ENCODE measurements at places on chromosomes 6 and 20.

DNA sequence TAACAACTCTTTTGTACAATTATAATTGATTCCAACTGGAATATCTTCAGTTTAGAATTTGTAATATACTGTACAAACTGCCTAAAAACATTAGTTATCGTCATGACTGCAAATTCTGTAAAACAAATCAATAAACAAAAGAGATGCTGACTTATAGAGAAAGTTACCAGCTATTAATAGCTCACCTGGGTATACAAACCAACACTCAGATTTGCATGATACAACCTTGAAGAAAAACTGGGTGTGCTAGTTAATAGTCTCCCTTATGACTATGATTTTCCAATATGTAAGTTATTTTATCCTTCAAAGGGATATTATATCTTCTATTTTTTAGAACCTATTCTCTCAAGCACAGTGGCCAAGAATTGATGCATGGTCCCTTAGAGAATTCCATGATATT lies 698.5 kb downstream of the FRK start:
- DNase-seq = no peak

GRCh38 chr6:2204272-2204671 lies 41.1 kb downstream of the GMDS start:
- DNase-seq = no peak

DNA sequence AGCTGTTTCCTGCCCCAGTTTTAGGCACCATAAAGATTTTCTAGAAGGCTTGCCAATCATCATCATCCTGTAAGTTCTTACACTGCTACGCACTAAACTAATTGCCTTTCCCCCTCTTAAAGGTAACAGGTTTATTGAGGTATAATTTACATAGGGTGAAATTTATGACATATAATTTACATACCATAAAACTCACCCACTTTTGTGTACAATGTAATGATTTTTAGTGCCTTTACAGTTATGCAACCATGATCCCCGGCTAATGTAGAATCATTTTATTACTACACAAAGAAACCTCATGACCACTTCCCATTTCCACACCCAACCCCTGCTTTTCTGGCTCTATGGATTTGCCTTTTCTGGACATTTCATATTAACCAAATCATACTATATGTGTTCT lies 21.1 kb downstream of the GCNT2 start:
- DNase-seq = no peak

- no peak for DNase-seq
Measured at GRCh38 chr6:118436482-118436881, 111.6 kb upstream of the PLN start.

- DNase-seq = no peak
Measured at GRCh38 chr6:113829696-113830045, 27.5 kb upstream of the MARCKS start.

DNA sequence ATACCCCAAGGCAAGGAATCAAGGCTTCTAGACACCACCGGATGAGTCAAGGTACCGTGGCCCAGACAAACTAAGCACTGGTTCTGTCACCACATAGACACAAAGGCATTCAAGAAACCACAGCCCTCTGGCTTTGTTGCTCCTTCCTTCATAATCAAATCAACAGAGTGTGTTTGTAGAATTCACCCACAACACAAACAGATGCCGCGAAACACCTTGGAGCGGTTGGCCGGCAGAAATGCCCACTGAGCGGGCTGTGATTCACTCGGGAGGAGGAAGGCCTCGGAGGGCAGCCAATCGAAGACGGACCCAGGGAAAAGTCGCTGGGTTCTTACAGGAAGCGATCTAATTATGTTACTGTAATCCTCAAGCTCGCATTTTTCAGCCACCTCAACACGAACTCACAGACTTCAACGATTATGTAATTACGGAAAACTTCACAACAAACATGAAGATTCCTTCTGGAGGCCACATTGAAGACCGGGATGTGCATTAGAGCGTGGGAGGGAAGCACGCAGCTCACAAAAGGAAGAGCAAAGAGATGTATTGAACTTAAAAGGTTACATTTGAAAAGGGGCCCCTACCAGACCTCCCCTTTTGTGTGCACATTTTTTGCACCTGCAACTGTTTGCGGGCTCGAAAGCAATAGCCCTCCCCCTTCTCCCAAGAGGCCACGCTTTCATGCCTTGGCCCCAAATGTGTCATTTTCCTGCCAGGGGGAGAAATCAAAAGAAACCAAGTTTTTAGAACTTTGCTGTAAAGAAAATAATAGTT lies 184.7 kb upstream of the PREP start:
- no peak for DNase-seq

- no peak for DNase-seq
Measured at GRCh38 chr6:15269011-15269410, 23.1 kb downstream of the JARID2 start.

GRCh38 chr6:1832844-1833787 lies 223.4 kb downstream of the FOXC1 start:
- no peak for DNase-seq

GRCh38 chr20:62063981-62064769 lies 1.5 kb downstream of the TAF4 start:
- no peak for DNase-seq

- no peak for DNase-seq
Measured at GRCh38 chr6:102986086-102986485, 1592.6 kb downstream of the GRIK2 start.

DNA sequence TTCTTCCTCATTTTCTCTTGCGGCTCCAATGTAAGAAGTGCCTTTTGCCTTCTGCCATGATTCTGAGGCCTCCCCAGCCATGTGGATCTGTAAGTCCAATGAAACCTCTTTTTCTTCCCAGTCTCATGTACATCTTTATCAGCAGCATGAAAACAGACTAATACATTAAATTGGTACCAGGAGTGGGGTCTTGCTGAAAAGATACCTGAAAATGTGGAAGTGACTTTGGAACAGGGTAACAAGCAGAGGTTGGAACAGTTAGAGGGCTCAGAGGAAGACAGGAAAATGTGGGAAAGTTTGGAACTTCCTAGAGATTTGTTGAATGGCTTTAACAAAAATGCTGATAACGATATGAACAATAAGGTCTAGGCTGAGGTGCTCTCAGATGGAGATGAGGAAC lies 316.7 kb upstream of the HS3ST5 start:
- no peak for DNase-seq

DNA sequence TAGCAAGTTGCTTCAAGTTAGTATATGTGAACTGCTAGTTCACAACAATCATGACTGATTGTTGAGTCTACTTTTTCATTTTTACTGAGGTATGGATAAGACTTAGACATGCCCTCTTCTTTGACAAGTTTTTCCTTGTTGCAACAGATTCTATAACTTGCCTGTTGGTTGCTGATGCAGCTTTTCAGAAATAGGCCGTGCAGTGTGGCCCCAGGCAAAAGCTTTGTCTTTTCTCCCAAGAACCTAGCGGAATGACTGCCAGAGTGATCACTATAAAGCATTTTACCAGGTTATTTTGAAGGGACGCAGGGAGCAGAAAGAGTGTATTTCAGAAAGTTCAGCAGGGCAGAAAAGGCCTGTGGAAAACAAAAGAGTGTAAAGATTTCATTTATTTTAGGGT lies 16.0 kb downstream of the HECA start:
- DNase-seq = no peak

GRCh38 chr6:32843979-32844838 lies at the start of gene PSMB8:
TSS of gene PSMB8 (minus strand) at chr6:32844047. CDS start at chr6:32843996, 51 bp downstream.
- peak; percentile 76 for DNase-seq

DNA sequence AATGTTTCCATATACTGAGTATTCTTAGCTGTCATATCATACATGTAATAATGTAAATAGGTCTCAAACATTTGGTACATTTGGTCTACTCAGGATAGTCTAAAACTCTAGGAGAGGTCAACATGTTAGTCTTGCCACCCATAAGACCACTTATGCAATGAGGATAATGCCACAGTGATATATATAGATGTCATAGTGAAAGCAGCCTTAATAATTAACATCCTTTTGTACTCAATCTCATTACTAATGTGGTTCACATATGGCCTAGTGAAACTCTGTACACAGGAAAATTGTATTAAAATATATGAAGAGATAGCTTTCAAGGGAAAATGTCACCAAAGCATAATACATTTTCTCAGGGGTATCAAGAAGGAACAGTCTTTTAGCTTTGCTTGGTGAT lies 577.9 kb downstream of the TFAP2B start:
- DNase-seq = no peak
